ENCODE measurements at places on chromosomes 6 and 20.

DNA sequence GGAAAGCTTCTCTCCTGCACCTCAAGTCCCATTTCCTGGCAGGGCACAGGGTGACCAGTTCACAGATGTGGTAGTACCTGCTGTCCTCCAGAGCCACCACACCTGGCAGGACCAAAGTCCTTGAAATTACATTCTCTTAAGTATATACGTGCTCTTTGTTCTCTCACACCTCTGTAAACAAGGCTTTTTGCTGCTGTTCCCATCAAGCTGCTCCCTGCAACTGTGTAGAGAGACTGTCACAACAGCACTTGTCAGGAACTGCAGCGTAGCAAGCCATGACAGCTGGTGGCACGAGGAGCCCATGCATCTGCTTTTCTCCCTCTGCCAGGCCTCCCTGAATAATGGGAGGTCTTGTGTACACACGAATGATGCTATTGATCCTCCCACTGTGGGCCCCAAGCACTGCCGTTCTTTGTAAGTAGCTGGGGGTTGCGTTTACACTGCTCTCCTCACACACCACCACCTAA, 431.8 kb downstream of the CD83 start:
- no peak for DNase-seq

GRCh38 chr20:52540509-52540908, 348.9 kb upstream of the ZFP64 start:
- no peak for DNase-seq

DNA sequence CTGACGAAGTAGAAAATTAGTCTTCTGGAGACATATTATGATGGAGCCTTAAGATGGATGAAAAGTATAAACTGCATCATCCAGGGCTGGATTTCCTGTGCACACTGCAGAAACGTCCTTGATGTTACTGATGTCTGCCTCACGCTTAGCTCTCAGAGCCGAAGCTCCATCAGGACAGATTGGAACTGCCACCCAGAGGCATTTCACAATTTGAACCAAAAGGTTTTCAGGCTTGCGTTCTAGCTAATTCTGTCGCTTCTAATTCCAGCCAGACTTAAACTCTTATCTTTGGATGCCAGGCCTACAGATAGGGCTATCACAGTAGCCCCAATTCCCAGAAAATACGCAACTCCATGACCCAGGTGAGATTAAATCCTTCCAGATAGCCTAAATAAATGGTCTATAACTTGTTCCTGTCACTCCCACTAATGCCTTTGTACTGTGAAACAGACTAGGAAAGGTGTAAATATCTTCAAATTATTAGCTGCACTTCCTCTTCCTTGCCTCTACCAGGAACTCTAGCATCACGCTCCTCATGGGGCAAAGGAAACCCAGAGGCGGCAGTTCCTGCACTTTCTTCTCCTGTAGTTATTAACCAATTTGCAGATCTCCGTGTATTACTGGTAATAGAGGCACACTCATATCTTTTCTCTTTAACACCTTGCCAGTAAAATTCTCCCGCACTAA, 634.6 kb downstream of the PRKN start:
- no peak for DNase-seq

GRCh38 chr6:151326116-151326825, 65.1 kb downstream of the ZBTB2 start:
- DNase-seq, result no peak

DNA sequence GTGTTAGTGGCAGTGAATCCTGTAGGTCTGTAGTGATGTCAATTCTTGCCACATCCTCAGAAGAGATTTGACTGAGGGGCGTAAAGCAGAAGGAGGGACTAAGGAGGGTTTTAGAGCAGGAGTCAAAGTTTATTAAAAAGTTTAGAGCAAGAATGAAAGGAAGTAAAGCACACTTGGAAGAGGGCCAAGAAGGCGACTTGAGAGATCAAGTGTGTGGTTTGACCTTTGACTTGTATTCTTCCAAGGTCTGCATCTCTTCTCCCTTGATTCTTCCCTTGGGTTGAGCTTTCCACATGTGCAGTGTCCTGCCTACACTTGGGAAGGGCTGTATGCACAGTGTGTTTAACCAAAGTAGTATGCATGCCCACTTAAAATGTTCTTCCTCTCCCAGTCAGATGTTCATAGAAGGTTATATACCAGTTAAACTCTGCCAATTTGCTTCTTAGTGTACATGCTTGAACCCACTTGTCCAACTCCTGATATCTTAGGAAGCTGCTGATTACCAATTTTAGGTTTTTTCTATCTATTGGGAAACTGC, 627.6 kb downstream of the MMUT start:
- DNase-seq, result no peak

GRCh38 chr6:114342826-114343781, at the start of gene HS3ST5:
Gene HS3ST5 (minus strand): TSS chr6:114343023. CDS start chr6:114062845, 280,178 bp downstream.
- DNase-seq, result no peak

- DNase-seq, result no peak
Observed at GRCh38 chr6:110609101-110609500, 132.7 kb upstream of the SLC22A16 start.

DNA sequence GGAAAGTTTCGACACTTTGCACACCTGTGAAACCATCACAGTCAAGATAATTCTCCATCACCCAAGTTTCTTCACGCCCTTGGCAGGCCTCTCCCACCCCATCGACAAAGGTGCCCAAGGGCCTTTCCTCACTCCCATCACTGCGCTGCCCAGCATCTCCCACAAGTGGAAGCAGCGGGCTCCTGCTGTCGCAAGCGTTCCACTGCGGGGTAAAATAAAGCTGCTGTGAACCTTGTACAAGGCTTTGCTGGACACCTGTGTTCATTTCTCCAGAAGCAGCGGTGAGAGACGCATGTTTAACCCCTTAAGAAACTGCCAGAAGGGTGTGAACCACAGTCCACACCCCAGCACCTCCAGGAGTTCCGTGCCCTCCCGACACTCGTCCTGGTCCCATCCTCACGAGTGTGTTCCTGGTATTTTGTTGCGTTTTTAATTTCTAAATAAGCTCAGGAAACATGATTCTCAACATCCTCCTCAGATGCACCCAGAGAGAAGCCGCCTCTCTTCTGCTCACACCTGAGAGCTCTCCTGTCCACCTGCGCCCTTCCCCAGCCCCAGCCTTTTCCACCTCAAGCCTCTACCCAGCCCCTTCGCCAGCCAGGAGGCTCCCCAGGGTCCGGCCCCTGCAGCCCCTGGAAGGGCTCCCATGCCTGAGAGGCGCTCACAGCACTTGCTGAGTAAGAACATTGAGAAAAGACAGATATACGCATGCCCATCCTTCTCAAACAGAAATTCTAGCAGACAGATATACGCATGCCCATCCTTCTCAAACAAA, 97.5 kb downstream of the TAF4 start:
- no peak for DNase-seq

DNA sequence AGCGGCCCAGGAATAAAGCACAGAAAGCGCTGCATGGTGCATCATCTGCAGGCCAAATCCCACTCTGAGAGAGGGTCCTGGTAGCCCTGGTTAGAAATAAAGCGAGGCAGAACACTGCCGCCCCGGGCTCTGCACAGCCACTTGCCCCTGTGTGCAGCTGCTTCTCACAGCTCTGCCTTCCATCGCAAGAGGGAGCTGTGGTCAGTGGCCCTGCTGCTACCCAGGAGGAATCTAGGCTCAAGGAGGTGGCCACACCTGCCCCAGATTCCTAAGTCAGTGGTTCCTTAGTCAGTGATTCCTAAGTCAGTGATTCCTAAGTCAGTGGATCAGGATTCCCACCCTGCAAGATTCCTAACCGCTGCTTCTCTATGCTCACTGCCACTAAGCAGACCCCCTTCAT, 8.8 kb downstream of the CDH4 start:
- DNase-seq, result no peak

DNA sequence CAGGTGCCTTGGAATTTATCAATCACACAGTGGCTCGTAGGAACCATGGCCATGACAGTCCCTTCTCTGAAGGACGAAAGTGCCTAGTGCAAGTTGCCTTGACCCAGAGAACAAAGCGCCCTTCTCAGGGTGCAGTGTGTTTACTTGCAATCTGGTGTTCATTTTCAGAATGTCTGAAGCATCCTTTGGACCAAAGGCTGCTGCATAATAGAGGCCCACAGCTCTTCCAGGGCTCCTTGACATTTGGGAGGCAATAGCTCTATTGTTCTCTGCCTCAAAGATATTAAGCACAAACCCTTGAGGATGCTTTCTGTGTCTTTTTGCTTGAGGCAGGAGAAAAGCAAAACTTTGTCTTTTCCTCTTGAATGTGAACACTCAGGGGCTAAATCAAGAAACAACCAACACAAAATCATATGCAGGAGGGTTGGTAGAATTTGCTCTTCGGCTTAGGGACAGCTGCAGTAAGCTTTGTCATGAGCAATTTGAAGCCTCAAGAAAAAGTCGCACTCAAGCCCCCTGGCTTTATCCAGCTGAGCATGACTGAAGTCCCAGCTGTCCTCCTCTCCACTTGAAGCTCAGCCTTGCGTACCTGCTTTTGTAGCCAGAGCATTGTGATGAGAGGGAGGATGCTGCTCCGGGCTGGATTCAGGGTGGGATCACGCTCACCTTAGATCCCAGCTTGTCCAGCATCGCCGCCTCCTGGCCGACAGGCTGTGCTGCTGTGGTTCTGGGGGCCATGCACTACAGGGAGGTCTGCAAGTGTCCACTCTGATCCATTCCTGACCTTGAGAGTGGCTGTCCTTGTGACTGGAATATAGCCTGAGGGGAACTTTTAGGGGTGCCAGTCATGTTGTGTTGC, 495.4 kb downstream of the CDH26 start:
- no peak for DNase-seq

DNA sequence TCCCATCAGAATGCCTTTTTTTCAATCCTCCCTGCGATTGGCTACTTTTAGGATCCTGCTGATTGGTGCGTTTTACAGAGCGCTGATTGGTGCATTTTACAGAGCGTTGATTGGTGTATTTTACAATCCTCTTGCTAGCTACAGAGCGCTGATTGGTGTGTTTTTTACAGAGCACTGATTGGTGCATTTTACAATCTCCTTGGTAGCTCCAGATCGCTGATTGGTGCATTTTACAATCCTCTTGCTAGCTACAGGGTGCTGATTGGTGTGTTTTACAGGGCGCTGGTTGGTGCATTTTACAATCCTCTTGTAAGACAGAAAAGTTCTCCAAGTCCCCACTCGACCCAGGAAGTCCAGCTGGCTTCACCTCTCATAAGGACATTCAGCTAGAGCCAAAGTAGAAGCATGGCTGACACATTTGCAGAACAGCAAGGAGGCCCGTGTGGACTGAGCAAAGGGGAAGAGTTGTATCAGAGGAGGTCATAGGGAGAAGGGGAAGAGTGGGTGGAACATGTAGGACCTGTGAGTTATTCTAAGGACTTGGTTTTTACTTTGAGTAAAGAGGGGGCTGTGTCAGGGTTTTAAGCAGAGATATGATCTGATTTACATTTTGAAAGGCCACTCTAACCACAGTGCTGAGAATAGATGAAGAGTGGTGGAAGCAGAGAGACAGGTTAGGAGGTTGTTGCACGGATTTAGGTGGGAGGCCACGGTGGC, 2.6 kb downstream of the ALDH5A1 start:
- DNase-seq, result no peak

DNA sequence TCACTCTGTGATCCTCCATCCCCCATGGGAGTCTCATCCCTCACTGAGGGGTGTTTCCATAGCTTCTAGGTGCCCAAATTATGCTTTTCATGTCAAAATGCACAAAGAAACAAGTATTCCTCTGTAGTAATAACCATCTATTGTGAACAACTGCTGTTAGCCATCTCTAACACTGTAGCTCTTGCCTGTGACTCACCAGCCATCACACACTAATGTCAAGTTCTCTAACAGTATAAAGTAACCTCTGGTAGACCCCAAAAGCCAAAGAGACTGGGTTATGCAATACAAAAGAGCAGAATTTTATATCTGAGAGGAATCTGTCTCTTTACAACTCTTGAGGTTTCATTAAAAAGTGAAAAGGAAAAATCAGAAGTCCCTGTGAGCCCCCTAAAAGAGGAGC, 25.4 kb upstream of the IYD start:
- no peak for DNase-seq

GRCh38 chr6:71367756-71368155, 79.1 kb downstream of the OGFRL1 start:
- no peak for DNase-seq
